ENCODE measurements at places on chromosomes 12 and 14.
A peak's percentile ranks its signal among the peaks of the same experiment; 100 is the strongest.

- DNase-seq = peak; percentile 35
These were observed 130.1 kb downstream of the SPTSSA start for GRCh38 chr14:34331728-34332623.

GRCh38 chr12:49451468-49452259 lies 84.4 kb downstream of the SPATS2 start:
- no peak for DNase-seq

- peak; percentile 36 for DNase-seq
These were observed 6.4 kb upstream of the ZNF385A start for GRCh38 chr12:54390668-54391551.

- DNase-seq = no peak
These were observed 9.6 kb downstream of the PLXNC1 start for GRCh38 chr12:94157981-94158411.

- no peak for DNase-seq
These were observed 455.2 kb downstream of the CCER1 start for GRCh38 chr12:90499795-90500194.

GRCh38 chr12:122356192-122356635 lies 66.3 kb downstream of the CLIP1 start:
- peak; percentile 33 for DNase-seq

DNA sequence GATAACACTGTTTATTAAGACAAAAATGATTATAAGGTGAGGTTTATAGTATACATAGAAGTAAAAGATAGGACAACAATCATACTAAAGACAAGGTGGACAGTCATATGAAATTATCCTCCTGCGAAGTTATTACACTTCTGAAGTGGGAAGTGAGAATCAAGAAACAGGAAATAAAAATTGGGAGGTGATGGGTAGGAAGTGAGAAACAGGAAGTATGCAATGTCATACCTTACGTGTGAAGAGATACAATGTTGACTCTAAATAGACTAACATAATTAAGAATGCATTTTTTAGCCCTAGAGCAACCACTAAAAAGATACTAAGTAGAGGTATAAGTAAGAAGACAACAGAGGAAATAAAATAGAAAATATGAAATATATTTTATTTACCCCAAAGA lies 43.7 kb downstream of the GRIN2B start:
- no peak for DNase-seq

DNA sequence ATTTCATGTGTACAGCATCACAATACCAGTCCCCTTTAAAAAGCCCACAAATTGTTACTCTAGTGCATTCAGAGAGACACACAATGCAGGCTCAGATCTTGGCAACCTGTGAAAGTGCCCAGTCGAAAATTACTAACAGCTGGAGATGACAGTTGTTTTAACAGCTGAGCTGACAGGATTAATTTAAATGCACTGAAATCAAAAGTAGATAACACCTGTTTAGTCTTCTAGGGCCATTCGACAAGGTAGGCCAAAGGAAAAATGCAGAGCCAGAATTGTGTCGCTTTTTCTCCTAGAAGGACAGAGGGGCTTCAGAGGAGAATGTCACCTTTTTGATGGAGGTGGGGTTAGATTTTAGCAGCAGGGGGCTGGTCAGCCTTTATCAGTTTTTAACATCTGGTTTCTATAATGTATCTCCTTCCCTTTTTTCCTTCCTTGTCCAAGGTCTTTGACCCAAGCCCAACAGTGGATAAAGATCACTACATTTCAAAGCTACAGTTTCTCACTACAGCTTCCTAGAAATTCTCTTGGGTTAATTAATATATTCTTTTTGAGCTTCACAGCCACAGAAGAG lies 139.1 kb downstream of the SOX5 start:
- no peak for DNase-seq

DNA sequence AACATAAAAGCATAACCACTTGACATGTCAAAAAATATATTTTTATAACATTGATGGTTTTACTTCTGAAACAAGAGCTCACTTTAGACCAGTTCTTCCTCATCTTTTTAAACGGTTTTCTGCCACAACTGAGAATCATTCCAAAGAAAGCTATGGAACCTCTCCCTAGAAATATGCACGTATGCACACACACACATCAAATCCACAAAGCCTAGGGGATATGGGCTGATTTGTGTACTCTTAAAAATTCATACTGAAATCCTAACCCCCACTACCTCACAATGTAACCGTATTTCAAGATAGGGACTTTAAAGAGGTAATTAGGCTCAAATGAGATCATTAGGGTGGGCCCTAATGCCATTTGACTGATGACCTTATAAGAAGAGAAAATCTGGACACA lies 19.3 kb downstream of the TMCC3 start:
- no peak for DNase-seq

DNA sequence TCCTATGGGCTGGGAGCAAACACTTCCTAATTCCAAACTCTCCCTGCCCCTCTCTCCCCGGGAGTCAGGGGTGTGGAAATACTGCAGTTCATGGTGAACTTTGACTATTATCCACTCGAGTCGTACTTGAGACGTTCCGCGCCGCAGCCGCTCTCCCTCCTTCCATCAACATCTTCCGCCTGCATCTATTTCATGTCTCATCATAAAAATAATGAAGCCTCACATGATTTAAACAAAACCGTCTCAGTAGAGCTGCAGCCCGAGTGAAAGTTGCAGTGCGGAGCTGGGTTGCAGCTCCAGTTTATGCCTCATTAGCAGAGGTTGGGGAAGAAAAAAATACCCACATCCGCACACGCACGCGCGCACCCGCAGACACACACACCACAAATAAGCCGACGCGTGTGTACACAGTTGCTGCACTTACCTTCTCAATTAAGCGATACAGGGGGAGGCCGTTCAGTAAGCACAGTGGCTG lies 283 bp downstream of the LMO3 start:
- DNase-seq = no peak

DNA sequence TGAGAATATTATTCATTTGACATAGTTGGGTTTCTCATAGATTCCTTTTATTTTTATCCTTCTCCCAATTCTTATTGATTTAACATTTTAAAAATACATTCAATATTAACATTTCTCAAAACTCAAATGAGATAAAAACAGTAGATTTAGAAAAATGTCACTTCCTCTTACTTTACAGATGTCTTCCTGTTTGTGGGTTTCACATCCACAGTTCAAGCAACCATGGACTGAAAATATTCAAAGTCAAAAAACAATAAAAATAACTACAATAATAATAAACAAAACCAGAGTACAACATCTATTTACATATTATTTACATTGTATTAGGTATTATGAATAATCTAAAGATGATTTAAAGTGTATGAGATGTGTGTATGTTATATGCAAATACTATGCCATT lies 111.3 kb upstream of the SLC16A7 start:
- DNase-seq = no peak

DNA sequence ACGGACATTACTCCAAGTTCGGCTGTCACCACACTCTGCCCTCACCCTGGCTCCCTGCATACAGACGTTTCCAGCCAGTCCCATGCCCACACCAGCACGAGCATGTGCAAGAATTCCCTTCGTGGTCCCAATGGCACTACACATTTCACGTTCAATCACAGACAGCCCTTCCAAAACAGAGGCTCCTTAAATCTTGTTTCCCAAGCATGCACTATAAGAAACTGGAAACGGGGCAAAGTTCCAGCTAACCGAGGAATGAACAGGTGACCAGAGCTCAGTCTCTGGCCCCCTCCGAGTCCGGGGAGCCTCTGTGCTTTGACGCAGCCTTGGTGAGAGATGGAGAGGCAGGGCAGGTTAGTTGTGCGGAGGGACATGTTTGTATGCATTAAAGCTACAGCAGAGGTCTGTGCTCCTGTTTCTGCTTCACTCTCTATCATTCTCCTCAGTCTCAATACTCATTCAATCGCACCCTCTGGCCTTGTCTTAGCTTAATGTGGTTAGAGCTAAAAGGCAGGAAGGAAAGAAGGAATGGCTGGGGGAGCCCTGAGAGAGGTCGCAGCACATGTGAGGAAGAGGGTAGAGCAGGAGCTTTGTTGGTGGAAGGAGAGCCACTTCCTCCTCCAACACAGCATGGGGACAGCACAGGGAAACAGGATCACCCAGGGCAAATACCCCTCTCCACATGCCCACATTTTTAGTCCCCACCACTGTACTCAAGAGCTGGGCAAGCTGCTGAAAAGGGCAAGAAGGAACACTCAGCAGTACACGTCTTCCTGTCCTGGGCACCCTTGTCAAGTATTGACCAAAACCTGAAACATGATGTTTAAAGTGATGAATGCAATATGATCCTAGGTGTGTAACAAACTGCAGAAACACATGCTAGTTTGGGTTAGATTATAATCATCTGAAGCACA lies 12.2 kb upstream of the SELPLG start:
- no peak for DNase-seq

DNA sequence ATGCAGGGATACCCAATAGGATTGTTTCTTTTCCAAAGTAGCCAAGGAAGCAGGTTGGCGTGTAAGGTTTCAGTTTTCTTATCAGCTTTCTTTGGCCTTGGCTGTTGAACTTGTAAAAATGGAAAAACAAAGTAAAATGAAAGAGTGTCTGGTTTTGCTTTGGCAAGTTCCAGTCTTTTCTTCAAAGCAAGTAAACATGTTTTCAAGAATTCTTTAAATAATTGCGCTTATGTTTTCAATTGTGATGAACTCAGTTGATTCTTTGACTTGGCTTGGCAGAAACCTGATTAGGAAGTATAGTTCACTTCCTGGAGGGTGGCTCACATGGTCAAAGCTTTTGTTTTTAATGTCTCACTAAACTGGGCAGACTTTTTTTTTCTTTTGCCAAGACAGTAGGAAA lies 112.2 kb upstream of the USP44 start:
- no peak for DNase-seq

DNA sequence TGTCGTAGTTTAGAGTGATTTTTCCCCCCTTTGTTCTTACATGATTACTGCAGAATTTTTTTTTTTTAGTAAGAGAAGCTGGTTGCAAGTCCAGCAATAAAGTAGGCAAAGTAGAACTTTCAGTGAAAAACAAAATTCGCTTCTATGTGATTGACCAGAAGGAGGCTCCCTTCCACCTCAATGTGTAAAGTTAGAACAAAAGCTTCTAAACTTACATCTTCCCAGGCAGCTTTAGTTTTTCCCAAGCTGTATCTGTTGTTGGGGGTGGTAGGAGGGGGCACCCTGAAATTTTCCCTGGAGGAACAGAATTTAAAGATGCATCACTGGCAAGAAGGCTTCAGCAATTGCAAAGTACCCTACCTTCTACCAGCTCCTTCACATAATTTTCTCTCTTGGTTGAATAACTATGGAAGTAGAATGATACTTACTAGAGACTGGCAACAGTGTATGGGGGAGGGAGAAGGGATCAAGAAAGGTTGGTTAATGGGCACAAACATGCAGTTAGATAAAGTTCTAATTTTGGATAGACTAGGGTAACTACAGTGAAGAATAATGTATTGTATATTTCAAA lies 87.3 kb upstream of the E2F7 start:
- no peak for DNase-seq

GRCh38 chr14:105074601-105075053 lies 9.4 kb upstream of the GPR132 start:
- DNase-seq = no peak

DNA sequence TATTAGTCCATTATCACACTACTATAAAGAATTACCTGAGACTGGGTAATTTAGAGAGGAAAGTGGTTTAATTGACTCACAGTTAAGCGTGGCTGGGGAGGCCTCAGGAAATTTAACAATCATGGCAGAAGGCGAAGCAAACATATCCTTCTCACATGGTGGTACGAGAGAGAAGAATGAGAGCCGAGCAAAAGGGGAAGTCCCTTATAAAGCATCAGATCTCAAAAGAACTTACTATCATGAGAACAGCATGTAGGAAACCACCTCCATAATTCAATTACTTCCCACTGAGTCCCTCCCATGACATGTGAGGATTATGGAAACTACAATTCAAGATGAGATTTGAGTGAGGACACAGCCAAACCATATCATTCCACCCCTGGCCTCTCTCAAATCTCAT lies 422.6 kb downstream of the MDGA2 start:
- no peak for DNase-seq

GRCh38 chr14:105090493-105091053 lies 25.3 kb upstream of the GPR132 start:
- DNase-seq = peak; percentile 78

- DNase-seq = no peak
These were observed 105.2 kb upstream of the RPH3A start for GRCh38 chr12:112686373-112686772.

- no peak for DNase-seq
These were observed 97.8 kb downstream of the PCNX1 start for GRCh38 chr14:71005076-71005475.

DNA sequence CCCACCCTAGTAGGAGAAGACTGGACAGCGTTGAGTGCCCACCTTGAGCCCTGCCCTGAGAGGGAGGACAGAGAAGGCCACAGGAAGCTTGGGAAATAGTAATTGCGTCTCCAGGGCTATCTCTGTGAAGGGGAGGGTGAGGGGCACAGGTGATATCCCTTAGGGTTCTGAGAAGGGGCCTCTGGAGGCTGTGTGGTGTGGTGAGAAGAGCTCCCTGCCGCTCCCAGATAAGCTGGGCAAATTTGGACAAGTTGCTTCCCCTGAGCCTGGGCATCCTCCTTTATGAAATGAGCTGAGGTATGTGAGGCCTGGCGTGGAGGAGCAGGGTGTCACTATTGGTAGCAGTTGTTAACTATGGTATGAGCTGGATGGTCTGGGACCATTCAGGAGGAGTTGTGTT lies 23.5 kb upstream of the LRP1-AS start:
- no peak for DNase-seq

DNA sequence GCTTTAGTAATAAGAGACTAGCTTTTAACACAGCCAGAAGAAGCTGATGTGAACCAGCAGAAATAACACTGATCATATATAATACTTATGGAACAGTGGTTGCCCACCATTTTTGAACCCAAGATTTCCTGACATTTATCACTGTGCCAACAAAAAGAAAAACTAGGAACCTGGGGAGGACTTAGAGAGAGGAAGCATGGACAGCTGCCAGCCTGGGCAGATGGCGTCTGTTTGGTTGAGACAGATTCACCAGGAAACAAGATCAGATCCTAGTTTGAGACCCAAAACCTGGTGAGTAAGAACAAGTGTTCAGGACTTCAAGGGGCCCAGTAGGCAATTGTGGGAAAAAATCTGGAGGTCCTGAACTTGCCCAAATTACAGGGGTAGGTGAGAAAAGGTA lies 95.3 kb downstream of the BICD1 start:
- DNase-seq = no peak

- DNase-seq = no peak
These were observed 20.7 kb upstream of the CD69 start for GRCh38 chr12:9781360-9781759.

DNA sequence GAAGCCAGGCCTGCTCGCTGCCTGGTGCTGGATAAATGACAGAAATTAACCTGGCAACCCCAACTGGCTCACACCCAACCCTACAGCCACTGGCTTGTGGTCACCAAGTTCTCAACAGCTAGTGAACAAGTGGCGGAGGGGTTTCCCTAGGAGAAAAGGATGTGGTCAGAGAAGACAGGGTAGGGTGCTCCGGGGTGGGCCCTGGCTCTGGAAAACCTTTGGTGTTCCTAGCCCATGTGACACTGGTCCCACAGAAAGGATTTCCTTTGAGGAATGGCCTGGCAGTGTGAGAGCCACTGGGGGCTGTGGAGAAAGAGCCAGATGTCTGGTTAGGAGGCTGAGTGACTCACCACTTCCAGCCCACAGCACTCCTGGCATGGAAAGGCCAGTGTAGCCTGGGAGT lies 8.7 kb downstream of the SYNE3 start:
- DNase-seq = no peak
